Panc1 (cell line): ENCODE measurements at places on chromosomes 5 and 9.

DNA sequence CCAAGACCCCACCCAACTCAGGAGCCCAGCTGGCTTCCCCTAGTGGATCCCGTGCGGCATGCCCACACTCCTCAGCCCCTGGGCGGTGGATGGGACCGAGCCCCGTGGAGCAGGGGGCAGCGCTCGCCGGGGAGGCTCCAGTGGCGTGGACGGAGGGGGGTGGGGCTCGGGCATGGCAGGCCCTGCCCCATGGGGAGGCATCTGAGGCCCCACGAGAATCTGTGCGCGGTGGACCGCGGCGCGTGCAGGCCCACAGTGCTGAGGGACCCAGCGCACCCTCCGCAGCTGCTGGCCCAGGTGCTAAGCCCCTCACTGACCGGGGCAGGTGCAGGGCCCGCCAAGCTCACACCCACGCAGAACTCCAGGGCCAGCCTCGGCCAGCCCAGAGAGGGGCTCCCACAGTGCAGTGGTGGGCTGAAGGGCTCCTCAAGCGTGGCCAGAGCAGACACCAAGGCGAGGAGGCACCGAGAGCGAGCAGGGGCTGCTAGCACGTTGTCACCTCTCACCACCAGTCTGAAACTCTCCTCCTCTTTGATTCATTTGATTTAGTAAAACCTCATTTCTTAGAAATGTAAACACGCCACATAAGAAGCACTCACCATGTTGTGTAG is 25.6 kb downstream of the RNF130 start:
- no peak for DNase-seq

GRCh38 chr5:147671365-147671764 is 111.2 kb downstream of the JAKMIP2 start:
- DNase-seq = no peak

DNA sequence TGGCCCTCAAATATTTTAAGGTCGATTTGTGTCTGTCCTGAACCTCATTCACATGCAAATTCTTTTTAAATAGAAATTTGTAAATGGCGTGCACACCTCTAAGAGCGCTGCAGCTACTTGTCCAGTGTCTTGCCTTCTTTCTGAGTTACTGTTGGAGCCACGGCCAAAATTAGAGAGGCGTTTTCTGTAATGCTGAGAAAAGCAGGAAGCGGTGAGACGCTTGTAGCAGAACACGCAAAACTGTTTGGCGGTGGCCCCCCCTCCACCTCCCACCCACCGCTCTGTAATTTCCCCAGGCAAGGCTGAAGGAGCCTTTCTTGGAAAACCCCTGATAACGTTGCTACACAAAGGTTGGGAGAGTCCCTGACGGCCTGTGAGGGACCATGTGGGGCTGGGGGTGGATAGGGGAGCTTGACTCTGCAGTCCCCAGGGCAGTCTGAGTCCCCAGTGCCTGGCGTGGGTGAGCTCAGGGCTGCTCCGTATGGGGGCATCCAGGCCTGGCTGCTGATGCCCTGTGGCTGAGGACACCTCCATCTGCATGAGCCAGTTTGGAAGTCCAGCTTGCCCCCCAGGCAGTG is 96.5 kb downstream of the GADD45G start:
- no peak for DNase-seq

- no peak for DNase-seq
Measured at GRCh38 chr9:120350596-120350995, 229.4 kb downstream of the CDK5RAP2 start.

GRCh38 chr5:107736638-107737037 is 65.9 kb upstream of the EFNA5 start:
- DNase-seq = no peak

DNA sequence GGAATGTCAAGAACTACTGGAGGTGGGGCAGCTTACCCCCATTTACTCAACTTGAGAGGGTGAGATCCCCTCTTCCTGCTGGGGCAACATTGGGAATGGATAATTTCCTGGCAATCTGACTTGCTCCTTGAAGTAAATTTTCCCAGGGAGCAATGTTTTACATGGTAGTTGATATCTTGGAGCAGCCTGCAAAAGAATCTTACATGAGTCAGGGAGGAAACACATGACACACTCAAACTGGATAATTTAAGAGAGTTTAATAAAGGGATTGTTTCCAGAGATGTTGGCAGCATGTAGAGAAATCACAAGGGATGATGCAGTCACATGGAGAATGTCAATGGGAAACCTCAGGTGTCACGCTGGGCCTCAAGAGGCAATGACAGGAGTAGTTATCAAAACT is 212.5 kb downstream of the GAS1 start:
- no peak for DNase-seq

GRCh38 chr9:71446106-71446472 is 322.2 kb downstream of the CEMIP2 start:
- no peak for DNase-seq

DNA sequence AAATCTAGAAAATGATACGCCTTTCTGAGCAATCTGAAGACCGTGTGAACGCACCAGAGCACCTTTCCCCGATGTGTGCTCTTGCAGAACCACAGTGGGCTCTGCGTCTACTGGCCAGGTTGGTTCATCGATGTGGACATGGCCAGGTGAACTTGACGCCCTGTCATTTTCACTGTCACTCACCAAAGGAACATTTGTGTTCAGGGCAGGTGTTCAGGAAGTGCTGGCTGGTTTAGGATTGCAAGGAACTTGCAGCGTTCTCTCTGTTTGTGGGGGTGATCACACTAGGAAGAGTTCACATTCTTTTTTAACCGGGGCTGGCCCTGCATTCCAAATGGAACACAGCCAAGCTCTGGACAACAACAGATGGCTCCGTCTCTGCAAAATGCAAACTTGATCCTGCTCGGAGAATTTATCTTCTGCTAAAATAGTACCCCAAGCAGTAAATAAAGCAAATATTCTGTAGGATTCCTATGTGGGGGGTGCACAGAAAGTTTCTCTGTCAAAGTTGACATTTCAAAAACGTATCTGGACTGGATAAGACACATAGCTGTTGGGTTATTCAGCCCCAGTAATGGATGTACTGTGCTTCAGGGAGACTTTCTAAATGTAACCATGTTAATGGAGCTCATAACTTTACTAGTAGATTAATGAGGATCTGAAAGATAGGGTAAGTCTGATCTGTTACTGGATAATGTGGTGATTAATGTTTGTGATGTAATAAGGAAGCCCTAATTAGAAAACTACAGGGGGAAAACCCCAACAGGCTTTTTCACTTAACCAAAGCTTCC is 45.7 kb upstream of the FANCC start:
- no peak for DNase-seq
